GM04504 (cell line): ENCODE measurements at places on chromosomes 7 and 10.

DNA sequence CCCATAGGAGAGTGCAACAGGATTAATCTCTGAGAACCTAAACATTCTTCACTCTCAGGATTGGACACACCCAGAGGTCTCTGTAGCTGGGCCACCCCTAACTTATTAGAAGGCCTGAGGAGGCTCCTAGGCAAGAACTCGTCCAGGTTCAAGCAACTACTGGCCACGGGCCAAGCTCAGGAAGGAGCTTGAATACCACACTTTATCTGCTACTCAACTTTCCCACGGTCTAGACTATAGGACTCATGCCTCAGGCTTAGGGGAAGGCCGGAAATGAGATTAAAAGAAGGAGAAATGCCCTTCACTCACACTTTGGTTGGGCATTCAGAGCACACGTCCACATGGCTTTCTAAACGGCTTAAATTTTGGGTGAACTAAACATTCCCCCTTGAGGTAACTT is 142.8 kb upstream of the PHYHIPL start:
- no peak for DNase-seq

DNA sequence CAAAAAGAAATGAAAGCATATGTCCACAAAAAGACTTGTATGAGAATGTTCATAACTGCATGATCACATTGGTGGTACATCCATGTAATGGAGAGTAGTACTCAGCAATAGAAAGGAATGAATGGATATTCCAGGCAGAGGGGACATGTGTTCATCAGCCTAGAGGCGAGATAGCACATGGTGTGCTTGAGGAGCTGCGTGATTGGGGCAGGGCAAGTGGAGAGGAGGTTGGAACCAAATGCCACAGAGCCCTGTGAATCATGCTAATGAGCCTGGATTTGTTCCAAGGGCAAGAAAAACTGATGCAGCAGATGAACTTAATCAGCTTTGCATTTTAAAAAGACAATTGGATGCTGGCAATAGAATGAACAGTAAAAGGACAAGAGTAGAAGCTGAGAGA is 73.3 kb downstream of the C10orf90 start:
- peak; percentile 42 for DNase-seq

DNA sequence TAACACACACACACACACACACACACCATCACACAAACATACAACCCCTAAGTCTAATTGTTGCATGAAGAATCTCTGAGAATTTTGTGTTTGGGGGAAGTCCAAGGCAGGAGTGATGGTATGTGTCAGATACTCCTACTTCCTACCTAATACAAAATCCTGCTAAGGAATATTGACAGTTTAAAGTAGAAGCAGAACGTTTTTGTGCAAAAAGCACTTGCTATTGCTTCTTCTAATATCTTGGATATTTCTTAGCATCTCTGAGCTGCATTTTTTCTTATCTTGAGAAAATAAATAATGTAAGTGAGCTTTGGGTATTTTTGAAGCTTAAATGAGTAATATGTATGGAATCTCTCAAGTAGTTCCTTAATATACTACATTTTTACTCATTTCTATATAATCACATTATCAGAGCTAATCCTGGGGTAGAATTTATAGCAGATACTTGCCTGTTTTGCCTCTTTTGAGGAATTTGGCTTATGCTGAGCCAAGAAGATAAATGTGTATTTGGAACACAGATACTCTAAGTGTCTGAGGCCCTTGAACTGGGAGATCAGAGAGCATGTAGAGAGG is 212.3 kb downstream of the DKK1 start:
- DNase-seq = no peak

DNA sequence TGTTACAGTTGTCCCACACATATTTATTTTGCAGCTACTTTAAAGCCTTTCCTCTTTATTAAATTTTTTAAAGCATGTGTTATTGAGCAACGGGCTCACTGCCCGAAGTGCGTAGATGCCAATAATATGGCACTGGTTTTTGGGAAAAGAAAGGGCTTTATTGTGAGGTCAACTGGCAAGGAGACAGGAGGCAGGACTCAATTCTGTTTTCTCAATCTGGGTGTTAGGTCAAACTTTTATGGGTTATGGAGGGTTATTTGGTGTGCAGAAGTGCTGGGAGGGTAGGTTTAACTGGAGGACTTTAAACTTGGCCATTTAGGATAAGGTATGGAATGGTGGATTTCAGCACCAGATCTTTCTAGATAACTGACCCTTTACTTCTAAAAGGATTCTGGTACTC is 183.6 kb downstream of the LRRC4 start:
- DNase-seq = no peak

DNA sequence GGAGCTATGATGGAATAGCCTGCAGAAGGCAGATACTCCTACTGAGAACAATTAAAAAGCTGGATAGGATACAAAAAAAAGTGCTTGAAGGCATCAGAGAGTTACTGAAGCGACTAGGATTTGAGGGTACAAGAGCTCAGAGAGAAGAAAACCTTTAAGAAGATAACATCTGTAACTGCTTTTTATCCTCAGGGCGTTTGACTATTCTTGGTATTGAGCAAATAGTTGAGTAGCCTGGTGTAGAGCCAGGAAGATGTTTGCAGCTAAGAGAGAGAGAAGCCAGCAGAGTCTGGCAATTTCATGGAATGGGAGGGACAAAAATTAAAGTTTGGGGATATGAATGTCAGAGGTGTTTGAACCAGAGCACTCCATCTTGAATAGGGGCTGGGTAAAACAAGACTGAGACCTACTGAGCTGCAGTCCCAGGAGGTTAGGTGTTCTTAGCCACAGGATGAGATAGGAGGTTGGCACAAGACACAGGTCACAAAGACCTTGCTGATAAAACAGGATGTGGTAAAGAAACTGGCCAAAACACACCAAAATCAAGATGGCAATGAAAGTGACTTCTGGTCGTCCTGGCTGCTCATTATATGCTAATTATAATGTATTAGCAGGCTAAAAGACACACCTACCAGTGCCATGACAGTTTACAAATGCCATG is 428.8 kb downstream of the SH2D4B start:
- DNase-seq = no peak
